ENCODE measurements at places on chromosomes 4 and X.
A peak's percentile ranks its signal among the peaks of the same experiment; 100 is the strongest.

DNA sequence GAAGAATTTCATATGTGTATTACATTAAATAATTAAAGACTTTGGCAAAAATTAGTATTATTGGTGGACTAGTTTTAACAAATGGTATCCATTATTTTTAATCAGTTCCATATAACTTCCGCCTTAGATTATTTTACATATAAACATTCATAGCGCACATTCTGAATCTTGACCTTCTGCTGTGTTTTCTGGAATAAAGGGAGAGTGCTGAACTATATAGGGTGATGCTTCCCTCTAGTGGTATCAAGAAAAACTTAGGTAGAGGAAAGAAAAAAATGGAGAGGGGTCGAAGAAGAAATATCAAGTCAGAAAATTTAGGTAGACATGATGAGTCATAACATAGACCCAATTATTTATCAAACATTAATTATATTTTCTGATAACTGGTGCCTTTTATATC lies 155.6 kb upstream of the PACRGL start:
- no peak for DNase-seq

DNA sequence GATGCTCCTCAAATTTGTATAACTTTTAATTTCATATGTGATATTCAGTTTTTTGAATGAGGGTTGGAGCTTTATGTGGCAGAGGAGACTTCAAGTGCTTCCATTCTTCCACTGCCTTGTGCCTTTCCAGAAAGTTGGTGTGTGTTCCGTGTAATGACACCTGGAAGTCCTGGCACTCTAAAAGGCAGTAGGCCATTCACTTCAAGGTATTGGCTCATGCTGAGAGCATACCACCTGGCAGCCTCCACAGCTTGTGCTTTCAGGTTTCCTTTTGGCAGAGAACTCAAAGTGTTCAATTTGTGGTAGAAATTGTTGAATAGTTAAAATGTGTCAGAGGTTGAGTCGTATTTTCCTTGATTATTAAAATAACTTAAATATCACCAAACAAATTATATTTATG lies 49.6 kb downstream of the GRIA2 start:
- no peak for DNase-seq

DNA sequence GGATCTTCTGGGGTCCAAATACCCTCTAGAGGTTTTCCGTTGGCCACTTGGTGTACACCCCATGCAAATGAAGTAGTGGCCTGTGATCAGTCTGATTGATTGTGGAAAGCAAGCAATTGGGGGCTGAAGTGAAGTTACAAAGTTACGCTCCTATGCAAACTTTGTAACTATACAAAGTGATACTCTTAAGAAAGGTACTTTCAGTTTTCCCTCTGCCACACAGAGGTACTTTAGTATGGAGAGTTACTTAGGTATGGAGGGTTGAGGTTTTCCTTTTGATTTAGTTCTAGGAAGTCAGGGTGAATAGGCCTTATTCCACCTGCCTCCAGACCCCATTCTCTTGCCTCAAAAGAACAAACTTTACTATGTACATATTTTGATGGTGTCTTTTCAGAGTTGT lies 28.7 kb downstream of the STAG2 start:
- DNase-seq: no peak

- no peak for DNase-seq
These were observed 251.7 kb downstream of the MAPK10 start for GRCh38 chr4:86108137-86108536.

DNA sequence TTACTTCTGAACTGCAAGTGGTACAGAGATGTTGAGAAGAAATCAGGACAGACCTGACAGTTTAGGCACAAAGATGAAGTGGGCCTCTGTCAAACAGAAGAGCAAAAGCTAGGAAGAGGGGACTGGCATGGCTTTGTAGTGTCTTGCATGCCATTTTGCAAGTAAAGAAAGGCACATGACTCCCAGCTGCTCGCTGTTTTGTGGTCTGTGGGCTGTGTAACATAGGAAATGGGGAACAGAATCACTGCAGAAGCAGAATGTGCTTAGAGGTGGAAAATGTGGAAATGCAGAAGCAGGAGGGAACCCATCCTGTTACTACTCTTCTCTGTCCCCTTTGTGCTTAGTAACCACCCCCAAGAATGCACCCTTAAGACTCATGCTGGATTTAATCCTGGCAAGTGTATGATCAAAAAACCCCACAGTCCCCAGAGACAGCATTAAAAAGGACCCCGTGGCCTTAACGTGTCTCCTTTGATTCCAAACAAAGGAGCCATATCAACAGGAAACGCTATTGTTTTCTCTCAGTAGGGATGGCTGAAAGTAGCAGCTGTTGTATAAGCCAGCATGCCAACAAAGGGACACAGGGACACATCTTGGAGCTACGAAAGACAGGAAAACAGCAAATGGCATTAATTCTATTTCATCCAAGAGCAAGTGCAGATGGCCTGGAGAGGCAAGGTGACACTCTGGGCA lies 177.6 kb upstream of the GLRA2 start:
- DNase-seq: no peak

DNA sequence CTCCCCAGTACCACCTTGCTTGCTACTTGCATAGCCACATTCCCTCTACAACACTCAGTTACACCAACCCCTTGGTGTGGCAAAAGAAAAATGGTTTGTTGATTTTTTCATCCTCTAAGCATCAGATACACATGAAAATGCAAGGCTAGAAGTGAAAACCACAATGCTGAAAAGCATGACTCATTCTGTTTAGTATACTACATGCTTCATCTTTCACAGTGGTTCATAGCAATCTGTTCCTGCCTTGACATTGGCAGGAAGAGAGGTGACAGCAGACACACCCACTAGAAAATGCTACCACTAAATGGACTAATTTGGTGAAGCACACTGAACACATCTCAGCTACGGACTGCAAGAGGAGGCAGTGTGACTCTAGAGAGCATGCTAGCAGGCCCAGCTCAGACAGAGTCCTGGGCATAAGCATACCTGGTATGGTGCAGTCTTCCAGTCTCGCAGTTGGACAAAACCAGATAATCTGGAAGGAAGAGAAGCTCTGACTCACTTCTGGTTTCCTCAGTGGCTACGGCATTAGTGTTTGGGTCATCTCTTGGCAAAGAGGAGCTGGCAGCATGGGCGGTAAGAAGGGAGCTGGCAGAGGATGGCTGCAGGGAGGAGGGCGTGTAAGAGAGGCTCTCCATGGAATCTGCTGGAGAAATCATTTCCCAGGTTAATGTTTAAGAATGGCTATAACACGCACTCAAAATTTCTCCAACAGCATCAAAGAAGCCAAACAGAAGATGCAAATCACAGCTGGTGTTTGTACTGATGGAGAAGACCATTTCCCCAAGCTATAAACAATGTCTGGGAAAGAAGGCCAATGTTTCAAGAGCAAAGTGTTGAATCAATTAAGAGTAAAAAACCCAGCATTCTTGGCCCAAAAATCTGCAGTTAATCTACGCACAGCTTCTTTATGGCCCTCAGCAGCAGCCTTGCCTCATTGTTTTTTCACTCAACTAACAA lies 37.8 kb downstream of the GAB3 start:
- no peak for DNase-seq

GRCh38 chr4:7020856-7021255 lies 22.3 kb upstream of the TADA2B start:
- no peak for DNase-seq

DNA sequence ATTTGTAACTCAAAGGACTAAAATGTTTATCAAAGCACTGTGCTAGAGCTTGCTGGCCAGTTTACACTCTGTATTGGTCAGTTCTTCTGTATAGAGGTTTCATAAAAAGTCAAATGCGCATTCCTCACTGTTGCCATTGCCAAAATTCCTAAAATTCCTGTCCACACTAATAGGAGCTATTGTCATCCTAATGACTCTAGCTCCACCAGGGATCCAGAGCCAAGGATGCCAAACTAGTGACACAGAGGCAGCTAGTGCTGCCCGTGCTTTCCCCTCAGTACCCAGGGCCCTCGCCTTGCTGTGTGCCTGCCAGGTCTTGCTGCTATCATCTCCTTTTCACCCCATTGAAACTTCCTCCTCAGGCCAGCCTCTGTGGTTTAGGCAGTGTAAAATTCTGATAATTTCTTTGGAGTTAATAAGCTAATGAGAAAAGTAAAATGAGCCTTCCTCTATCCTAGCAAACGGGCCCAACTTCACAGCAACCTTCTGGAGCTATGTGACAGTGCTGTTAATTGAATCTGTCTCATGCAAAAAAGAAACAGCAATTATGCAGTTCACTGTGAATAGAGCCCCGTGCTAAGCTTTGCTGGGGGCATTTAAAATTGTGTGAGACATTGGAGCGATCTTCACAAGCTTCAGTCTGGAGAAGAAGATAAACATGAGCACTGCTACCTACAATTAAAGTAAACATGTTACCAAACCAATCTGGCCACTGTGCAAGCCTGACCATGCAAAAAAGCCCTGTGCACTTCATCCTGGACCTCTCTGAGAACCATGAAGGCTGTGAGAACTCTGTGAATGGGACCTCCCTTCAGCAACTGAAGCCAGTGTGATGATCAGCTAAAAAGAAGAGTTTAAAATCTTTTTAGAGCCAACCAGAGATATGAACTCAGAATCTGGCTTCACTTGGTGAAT lies 43.1 kb upstream of the FGF2 start:
- DNase-seq: peak; percentile 30

GRCh38 chr4:186855111-186855510 lies 131.5 kb upstream of the FAT1 start:
- no peak for DNase-seq

- DNase-seq: no peak
These were observed 17.6 kb downstream of the FGFBP1 start for GRCh38 chr4:15920723-15921591.

- DNase-seq: no peak
These were observed 538.1 kb downstream of the PPP4R3C start for GRCh38 chrX:26925088-26925487.

GRCh38 chr4:61425315-61425714 lies 225.2 kb downstream of the ADGRL3 start:
- no peak for DNase-seq

DNA sequence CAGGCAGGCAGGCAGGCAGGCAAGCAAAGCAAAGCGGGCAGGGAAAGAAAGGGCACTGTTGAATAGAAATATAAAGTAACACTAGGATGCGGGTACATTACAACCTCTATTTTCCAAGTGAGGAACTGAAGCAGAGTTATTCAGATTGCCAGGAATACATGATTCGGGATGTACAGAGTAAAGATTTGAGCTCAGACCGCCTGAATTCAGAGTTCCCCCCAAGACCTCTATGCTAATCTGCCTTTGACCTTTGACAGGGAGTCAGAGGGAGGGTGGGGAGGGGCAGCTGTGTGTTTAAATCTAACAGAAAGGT lies 271.9 kb upstream of the SMIM31 start:
- no peak for DNase-seq

DNA sequence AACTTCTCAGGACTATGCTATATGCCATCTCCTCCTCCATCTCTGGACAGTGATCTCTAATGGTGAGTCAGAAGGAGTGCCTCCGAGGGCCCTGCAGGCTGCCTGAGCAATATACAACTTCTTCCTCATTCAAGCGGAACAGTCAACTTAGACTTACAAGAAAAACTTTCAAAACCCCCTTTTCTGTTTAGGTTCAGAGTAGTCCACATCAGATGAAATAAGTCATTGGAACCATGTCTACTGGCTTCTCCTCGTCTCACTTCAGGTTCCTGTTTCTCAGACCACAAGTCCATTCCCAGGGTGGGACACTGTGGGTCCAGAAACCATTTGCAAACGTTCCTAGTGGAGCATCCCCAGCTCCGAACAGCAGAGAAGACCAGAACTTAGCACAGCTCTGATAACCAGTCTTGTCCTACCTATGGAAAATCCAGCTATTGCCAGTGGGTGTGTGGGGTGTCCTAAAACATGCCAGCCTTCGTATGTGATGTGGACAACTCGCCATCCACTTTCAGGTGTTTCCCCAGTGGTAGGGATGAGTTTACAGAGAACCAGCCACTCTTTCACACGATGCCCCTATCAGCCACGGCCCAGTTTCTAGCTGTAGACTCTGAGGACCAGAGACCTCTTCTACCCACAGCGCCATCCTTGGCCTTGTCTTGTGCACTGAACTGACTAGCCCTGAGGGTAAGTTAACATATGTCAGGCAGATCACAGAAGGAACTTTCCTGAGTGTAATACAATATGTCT lies 32.7 kb upstream of the NKRF start:
- DNase-seq: no peak

DNA sequence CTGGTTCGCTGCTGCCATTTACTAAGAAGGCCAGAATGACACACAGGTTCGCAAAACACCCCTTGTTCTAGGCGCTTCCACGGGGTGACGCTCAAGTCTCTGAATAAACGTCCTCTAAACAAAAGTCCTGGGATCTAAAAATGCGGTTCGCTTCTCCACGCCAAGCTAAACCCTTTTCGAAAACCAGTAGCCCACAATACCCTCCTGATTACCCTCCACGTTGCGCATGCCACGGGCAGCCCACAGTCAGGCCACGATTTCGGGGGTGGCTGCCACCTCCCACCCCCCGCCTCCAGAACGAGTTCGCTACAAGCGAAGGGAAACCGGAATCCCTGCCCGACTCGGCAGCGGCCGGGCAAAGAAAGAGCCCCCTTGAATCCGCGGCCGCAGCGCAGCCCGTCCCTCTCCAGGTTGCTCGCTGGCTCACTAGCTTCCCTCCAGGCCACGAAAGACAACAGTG lies 423 bp downstream of the RPL39 start:
- peak; percentile 37 for DNase-seq

DNA sequence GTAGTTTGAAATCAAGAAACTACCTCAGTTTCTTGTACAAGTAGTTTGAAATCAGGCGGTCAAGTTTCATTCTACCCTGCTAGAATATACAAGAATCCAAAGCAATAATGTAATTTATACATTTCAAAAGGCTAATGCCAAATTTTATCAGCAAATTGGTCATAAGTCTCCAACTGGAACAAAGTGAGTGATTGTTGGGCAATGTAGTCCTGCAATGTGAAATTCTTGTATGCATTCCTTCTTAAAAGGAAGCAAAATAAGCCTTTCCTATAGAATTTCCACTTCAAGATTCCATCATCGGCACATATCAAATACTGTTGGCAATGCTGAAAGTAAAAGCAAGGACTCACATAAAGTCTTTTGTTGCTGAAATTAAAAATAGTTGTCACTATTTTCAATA lies 334.9 kb downstream of the IL1RAPL1 start:
- DNase-seq: no peak

DNA sequence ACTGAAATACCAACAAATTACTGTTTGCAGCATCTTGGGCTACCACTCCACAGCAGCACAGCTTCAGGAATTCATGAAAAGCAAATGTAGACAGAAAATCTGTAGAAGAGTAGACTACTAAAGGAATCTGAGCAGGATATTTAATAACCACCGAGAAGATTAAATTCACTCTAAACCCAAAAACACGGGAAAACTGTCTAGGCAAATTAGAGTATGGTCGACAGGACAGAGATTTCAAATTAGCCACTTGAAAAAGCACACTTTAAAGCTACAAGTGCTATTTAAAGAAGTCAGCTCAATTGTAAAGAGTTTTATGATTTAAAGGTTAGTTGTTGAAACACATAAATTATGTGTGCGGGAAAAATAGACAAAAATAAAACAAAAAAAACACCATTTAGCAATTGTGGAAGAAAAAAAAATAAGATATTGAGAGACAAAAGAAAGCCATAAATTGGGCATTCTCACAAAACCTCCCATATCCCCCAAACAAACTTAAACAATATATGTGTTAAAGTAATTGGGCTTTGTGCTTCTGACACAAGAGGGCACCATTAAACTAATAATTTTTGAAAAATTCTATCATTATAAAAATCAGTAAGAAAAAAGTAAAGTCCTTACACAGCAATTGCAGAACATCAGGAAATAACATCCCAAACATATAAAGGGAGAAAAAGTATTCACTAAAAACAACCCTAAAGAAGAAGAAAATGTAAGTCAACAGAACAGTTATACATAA lies 880.8 kb downstream of the TECRL start:
- no peak for DNase-seq

Measured in testis (tissue), 5 donors.